ENCODE measurements at places on chromosomes 4 and X. TPM values are rescaled to one million over a fixed set of nuclear protein-coding genes. Genes with fewer than 3 reads are reported as not detected.
A peak's percentile ranks its signal among the peaks of the same experiment; 100 is the strongest.

DNA sequence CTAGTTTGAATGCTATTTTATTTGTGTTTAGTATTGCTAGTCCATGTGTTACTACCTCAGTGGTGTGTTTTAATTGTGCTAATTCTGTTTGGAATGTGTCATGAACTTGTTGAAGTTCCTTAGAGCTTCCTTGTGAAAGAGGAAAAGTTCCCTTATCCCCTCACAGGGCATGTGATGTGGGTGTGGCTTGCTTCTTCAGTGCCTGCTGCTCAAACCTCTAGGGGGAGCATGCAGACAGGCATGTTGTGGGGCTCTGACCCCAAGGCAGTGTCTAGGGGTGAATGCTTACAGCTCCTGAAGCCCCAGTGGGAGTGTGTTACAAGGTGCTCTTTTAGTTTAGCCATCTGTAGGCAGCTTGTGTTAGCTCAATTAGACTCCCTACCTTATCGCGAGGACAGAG is 86.5 kb downstream of the MAGED4 start:
- H3K27ac ChIP-seq = no peak overlapping the region
- no peaks in the 10 kb centered on the region for H3K36me3 ChIP-seq
- H3K4me1 ChIP-seq = no peaks in the 10 kb centered on the region
- peak; percentile 17 for DNase-seq
- no peak overlapping the region for H3K4me3 ChIP-seq

DNA sequence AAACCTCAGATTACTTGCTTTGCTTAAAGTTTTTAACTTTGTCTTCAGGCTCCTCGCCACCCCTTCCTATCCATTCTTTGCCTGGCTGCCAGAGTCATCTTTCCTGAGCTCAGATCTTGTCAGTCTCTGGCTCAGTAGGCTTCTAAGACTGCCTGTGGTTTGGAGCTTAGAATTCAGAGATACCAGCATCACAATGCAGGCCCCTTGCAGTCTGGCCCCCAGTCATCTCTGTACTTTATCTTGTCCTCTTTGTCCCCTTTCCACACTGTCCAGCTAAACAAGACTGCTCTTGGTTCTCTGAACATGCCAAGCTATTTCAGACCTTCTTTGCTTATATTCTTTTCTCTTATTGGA is 3.0 kb downstream of the KIAA0232 start:
- peaks cover 7% of the 10 kb centered on the region for H3K36me3 ChIP-seq
- H3K4me3 ChIP-seq = no peak overlapping the region
- peaks cover 13% of the 10 kb centered on the region for H3K4me1 ChIP-seq
- no peaks in the 10 kb centered on the region for H3K27me3 ChIP-seq
- no peak overlapping the region for H3K27ac ChIP-seq

DNA sequence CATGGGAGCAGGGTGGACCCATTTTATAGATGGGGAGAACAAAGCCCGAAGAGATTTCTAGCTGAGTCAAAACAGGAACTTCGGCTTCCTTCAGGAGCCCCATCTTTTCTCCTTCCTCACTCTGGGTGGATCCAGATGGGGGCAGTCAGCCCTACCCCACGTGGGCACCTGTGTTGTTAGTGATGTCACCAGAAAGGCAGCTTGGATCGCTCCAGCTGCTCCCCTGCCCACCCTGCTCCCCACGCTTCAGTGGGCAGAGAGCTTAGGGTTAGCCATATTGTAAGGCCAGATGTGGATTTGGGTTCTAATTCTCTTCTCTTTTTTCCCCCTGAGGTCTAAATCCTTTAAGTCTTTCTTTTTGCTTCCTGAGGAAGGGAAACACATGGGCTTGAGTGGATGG is 132.3 kb upstream of the PJA1 start:
- no peaks in the 10 kb centered on the region for H3K27me3 ChIP-seq
- DNase-seq = no peak

DNA sequence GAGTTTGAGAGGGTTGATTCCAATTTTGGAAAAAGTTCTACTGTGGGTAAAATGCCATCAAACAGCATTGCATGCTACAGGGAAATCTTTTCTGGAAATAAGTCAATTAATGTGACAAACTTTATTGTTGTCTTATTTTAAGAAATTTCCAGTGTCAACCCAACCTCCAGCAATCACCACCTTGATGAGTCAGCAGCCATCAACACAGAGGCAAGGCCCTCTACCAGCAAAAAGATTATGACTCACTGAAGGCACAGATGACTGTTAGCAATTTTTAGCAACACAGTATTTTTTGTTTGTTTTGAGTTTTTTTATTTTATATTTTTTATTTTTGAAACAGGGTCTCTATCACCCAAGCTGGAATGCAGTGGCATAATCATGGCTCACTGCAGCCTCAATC is 165.4 kb upstream of the C1QTNF7 start:
- H3K36me3 ChIP-seq = no peaks in the 10 kb centered on the region
- DNase-seq = no peak
- H3K27ac ChIP-seq = no peak overlapping the region
- H3K4me1 ChIP-seq = no peaks in the 10 kb centered on the region

DNA sequence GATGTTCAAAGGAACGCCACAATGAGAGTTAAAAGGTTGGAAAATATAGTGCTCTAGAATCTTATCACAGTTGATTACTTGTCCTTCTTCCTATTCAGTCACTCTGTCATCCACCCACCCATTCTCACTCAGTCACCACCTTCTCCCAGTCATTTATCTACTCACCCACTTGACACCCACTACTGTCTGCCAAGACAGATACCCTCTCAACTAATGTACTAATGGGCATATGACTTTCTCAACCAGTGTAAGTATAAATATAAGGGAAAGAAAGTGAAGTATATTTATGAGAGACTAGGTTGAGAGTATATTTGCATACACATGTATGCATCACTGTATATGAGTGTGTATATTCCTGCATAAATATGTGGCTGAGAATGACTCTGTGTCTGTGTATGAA is 20.0 kb downstream of the MID2 start:
- H3K27ac ChIP-seq = no peak overlapping the region
- DNase-seq = no peak
- no peaks in the 10 kb centered on the region for H3K4me1 ChIP-seq
- no peak overlapping the region for H3K4me3 ChIP-seq
- H3K27me3 ChIP-seq = peaks cover 3% of the 10 kb centered on the region
- no peaks in the 10 kb centered on the region for H3K36me3 ChIP-seq

GRCh38 chr4:888029-888428 is 44.1 kb downstream of the GAK start:
- H3K4me1 ChIP-seq = no peaks in the 10 kb centered on the region
- no peak overlapping the region for H3K4me3 ChIP-seq
- DNase-seq = no peak
- no peak overlapping the region for H3K27ac ChIP-seq

- no peaks in the 10 kb centered on the region for H3K36me3 ChIP-seq
- no peak overlapping the region for H3K27ac ChIP-seq
- peak; percentile 63 for DNase-seq
- no peaks in the 10 kb centered on the region for H3K27me3 ChIP-seq
- peaks cover 14% of the 10 kb centered on the region for H3K4me1 ChIP-seq
- no peak overlapping the region for H3K4me3 ChIP-seq
Measured at GRCh38 chr4:139419388-139419914, 34.5 kb upstream of the RAB33B start.

DNA sequence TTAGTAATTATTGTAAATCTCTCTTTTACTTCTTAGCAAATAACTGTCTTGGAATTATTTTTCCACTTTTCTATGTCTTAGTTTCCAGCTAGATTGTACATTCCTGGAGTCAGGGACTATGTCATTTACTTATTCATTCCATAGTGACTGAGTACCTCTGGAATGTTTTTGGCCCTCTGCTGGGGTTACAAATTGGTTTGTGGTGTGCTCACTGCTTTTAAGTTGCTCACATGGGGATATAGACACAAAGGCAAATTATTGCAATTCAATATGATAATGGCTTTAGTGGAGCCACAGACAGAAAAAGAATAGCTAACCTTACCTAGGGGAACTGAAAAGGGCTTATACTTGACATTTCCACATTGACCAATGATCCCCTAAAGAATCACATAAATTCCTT is 63.7 kb upstream of the PDGFRA start:
- no peak for DNase-seq
- H3K27ac ChIP-seq = no peak overlapping the region
- H3K4me1 ChIP-seq = no peaks in the 10 kb centered on the region

DNA sequence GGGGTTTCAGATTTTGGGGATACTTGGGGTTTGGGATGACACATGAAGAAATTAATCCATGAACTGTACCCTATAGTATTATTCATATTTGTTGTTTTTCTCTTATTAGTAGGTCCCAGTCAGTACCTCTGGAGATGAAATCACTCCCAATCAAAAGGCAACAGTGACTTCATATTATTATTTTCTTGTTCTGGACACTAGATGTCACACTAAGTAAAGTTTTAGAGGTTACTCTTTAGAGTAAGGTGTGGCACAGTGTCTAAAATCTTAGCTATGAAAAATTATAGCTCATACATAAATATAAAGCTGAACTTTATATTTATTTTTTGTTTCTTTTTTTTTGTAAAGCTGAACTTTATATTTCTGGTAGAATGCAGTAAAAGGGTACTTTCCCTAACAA is 35.1 kb downstream of the FAM114A1 start:
- H3K27me3 ChIP-seq = no peaks in the 10 kb centered on the region
- no peaks in the 10 kb centered on the region for H3K4me1 ChIP-seq
- no peaks in the 10 kb centered on the region for H3K36me3 ChIP-seq
- DNase-seq = peak; percentile 67
- H3K27ac ChIP-seq = no peak overlapping the region
- H3K4me3 ChIP-seq = no peak overlapping the region

- no peaks in the 10 kb centered on the region for H3K36me3 ChIP-seq
- H3K27me3 ChIP-seq = no peaks in the 10 kb centered on the region
- H3K4me3 ChIP-seq = no peak overlapping the region
- no peak overlapping the region for H3K27ac ChIP-seq
- no peak for DNase-seq
Measured at GRCh38 chr4:54909961-54910360, 215.4 kb downstream of the KDR start.

GRCh38 chrX:75989806-75990590 is 182.9 kb upstream of the PBDC1 start:
- no peak overlapping the region for H3K27ac ChIP-seq
- DNase-seq = no peak
- no peak overlapping the region for H3K4me3 ChIP-seq
- no peaks in the 10 kb centered on the region for H3K36me3 ChIP-seq
- H3K27me3 ChIP-seq = no peaks in the 10 kb centered on the region
- no peaks in the 10 kb centered on the region for H3K4me1 ChIP-seq

GRCh38 chr4:120636120-120636630 is 286.4 kb downstream of the PRDM5 start:
- H3K27me3 ChIP-seq = no peaks in the 10 kb centered on the region
- H3K36me3 ChIP-seq = no peaks in the 10 kb centered on the region
- no peaks in the 10 kb centered on the region for H3K4me1 ChIP-seq
- H3K27ac ChIP-seq = no peak overlapping the region
- DNase-seq = no peak
- H3K4me3 ChIP-seq = no peak overlapping the region

GRCh38 chr4:22235698-22236097 is 280.2 kb downstream of the ADGRA3 start:
- no peaks in the 10 kb centered on the region for H3K4me1 ChIP-seq
- H3K4me3 ChIP-seq = no peak overlapping the region
- DNase-seq = no peak
- no peaks in the 10 kb centered on the region for H3K36me3 ChIP-seq

DNA sequence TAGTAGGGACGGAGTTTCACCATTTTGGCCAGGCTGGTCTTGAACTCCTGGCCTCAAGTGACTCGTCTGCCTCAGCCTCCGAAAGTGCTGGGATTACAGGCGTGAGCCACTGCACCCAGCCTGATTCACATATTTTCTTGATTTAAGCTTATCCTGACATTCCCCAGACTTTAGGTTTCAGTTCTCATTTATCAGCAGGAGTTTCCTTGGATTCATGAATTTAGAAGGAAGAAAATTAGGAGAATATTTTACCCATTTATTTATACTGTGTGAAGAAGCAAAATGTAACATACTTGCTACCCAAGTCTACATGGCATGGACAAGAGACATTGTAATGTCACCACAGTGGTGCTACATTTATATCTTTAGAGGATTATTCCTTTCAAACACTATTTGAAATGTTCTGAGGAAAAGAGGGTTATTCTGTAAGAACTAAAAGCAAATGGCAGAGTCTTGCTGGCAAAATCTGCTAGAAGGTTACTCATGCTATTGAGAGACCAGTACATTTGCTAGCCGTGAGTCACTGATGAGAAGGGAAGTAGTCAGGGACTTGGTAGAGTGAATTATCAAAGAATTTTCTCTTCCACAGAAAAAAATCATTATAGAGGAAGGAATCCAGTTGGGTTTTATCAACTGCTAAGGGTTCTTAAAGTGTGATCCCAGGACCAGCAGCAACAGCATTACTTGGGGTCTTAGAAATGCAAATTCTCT is 26.1 kb upstream of the CFAP299 start:
- no peak overlapping the region for H3K4me3 ChIP-seq
- DNase-seq = no peak
- H3K36me3 ChIP-seq = no peaks in the 10 kb centered on the region
- no peaks in the 10 kb centered on the region for H3K4me1 ChIP-seq
- H3K27me3 ChIP-seq = peaks cover 7% of the 10 kb centered on the region
- H3K27ac ChIP-seq = no peak overlapping the region

DNA sequence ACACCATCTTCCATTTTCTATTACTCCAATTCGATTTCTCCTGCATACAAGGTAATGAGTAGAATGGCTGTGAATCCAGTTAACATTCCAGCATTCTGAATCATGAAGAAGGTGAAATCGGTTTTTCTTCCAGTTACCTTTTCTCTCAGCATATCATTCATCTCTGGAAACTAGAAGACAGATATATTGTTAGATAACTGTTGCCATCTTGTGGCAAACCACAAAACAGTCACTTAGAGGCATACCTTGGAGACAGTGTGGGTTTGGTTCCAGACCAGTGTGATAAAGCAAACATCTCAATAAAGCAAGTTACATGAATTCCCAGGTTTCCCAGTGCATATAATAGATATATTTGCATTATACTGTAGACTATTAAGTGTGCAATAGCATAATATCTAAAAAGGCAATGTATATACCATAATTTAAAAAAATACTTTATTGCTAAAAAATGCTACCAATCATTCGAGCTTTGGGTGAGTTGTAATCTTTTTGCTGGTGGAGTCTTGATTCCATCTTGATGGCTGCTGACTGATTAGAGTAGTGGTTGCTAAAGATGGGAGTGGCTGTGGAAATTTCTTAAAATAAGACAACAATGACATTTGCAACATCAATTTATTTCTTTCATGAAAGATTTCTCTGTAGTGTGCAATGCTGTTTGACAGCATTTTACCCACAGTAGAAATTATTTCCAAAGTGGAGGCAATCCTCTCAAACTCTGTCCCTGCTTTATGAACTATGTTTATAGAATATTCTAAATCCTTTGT is 82.1 kb downstream of the SLC39A8 start:
- no peaks in the 10 kb centered on the region for H3K36me3 ChIP-seq
- peak; percentile 61 for DNase-seq

- H3K27ac ChIP-seq = no peak overlapping the region
- DNase-seq = no peak
- H3K4me3 ChIP-seq = no peak overlapping the region
- no peaks in the 10 kb centered on the region for H3K36me3 ChIP-seq
- no peaks in the 10 kb centered on the region for H3K27me3 ChIP-seq
- no peaks in the 10 kb centered on the region for H3K4me1 ChIP-seq
Measured at GRCh38 chr4:6365545-6366086, 96.0 kb downstream of the WFS1 start.

Gene PCDH19
- total RNA-seq = not detected

Gene FAM184B
- total RNA-seq = not detected

Gene RTL5
- 21.0 TPM for total RNA-seq

Gene ERAS
- not detected for total RNA-seq

Gene SPARCL1
- total RNA-seq = not detected

Gene ATP1B4
- total RNA-seq = not detected

Gene PPARGC1A
- total RNA-seq = not detected

Gene FGF13
- not detected for total RNA-seq

All from B cell (primary cell).